Osteoblast (primary cell): ENCODE measurements at places on chromosomes 2 and 18. TPM values are rescaled to one million over a fixed set of nuclear protein-coding genes. Genes with fewer than 3 reads are reported as not detected.

The ATP6V1B1 gene
- 0.88 and 2.5 TPM in 2 replicates for total RNA-seq

The MEP1B gene
- total RNA-seq, result not detected in 2 replicates

The KYNU gene
- total RNA-seq, result 5.9 and 10.9 TPM in 2 replicates

The TLX2 gene
- total RNA-seq, result under 0.01 and 0.36 TPM in 2 replicates

DNA sequence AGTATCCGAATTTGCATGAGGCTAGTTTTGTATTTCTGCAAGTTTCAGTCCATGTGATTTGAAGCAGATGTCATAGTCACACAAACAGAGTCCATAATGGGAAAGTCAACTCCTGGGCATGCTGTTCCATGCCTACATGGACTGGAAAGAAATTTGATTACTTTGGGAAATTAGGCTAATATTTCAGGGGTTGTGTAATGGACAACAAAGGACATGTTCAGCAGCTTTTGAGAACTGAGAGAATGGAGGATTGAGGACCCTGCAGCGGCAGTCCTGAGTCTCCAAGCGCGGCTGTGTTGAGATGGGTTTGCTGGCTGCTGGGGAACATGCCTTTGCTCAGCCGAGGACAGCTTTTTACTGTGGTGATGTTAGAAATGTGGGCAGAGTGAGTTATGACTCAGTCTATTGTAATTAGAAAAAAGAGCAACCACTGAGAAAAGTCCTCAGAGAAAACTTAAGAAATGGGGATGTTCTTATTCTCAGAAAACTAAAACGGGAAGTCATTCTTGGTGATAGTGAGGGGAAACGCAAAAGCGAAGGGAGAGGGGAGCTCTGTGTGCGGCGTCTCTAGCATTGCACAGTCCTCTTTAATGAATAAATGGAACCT is 149.2 kb downstream of the FAM210A start:
- DNase-seq, result peak; percentile 90

- DNase-seq, result no peak
Measured at GRCh38 chr2:15764683-15765011, 173.0 kb downstream of the DDX1 start.

GRCh38 chr2:125596612-125597011 is 1059.3 kb upstream of the GYPC start:
- DNase-seq, result no peak

DNA sequence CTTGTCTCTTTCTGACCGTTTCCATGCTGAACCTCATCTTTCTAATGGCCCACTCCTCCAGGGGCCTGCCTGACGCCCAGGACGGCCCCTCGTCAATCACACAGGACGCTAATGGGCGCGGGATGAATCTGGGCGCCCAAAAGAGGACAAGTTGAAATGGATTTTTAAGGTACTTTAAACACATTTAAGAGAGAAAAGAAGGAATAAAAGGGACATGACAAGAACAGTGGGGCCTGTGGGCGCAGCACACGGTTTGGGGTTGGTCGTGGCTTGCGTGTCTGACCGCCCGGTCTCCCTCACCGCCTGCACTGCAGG is 607 bp upstream of the UBE2F start:
- peak; percentile 87 for DNase-seq

- DNase-seq, result no peak
Measured at GRCh38 chr2:79996709-79997108, 307.8 kb downstream of the LRRTM1 start.

DNA sequence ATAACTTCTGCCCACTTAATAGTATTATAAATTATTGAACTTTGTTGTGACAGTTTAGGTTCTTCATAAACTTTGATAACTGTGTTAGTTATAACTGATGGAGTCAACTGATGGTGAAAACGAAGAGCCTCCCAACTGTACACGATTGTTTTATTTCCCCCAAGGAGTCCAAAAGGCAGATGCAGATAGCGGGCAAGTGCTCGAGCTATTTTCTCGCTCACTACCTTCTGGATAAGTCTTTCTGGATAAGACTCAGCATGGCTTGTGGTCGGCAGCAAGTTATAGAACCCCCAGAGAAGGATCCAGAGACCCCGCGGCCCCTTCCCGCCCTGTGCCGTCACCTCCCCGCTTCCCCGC is 517 bp downstream of the GCFC2 start:
- DNase-seq, result no peak

DNA sequence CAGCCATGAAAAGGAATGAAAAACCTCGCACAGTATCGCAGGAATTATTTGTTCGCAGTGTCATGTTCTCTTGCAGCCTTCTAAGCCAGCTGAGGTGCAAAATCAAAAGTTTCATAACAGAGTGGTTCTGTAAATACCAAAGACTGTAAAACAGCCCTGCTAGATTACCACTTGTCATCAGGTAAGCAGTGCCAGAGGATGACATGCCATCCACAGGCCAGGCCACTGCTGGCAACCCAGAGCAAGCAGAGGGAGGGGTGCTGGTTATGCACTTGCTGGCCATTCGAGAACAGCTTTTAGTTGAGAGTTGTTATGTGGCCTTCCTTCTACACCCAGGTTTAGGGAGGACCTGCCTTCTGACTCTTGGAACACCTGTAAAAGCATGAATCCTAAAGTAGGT is 114.3 kb upstream of the MGAT5 start:
- no peak for DNase-seq
